ENCODE measurements at places on chromosomes 3 and 15. TPM values are rescaled to one million over a fixed set of nuclear protein-coding genes. Genes with fewer than 3 reads are reported as not detected.

The PLA2G4E gene
- not detected for total RNA-seq

The BSN gene
- under 0.01 TPM for total RNA-seq

The MEX3B gene
- total RNA-seq: 6.4 TPM

The CCPG1 gene
- 37.7 TPM for total RNA-seq

The CYP11A1 gene
- total RNA-seq: 0.64 TPM

The SNX22 gene
- 0.32 TPM for total RNA-seq

The C3orf62 gene
- total RNA-seq: 2.3 TPM

The SEMA4B gene
- total RNA-seq: 21.6 TPM

The ESYT3 gene
- under 0.01 TPM for total RNA-seq

The CLDN18 gene
- not detected for total RNA-seq

The TMC3 gene
- total RNA-seq: not detected

The ERC2 gene
- total RNA-seq: 0.43 TPM

- DNase-seq: no peak
These were observed 691.1 kb upstream of the NAALADL2 start for GRCh38 chr3:174168026-174168425.

DNA sequence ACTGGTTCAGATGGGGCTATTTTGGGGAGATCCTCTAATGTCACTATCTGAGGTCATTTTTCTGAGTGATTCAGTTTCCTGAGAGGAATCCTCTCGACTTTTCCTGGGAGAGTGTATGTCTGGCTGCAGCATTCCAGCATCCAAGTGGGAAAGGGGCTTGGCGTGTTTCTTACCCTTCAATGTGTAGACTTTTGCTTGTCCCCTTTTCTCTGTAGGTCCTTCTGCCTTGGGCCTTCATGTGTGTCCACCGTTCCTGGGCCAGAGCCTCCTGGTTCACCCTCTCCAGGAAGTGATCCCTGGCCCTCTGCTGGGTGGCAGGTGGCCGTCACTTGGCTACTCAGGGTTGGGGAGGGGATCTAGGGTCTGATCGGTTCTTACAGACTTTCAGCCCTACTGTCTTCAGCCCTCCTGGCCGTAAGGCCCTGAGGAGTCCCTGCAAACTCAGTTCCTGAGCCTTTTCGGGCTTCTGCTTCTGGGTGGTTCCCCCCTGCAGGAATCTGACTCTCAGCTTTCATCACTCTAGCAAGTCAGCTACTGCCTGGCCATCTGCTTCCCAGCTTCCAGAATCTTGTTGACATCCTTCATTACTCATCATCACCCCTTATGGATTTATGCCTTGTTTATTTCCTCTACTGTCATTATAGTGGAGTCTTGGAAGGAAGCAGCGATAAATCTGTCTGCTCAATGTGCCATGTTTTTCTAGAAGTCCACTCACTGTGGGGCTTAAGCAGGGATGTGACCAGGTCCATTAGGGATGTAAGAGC lies 36.5 kb downstream of the GOLGA6L10 start:
- peak; percentile 20 for DNase-seq

DNA sequence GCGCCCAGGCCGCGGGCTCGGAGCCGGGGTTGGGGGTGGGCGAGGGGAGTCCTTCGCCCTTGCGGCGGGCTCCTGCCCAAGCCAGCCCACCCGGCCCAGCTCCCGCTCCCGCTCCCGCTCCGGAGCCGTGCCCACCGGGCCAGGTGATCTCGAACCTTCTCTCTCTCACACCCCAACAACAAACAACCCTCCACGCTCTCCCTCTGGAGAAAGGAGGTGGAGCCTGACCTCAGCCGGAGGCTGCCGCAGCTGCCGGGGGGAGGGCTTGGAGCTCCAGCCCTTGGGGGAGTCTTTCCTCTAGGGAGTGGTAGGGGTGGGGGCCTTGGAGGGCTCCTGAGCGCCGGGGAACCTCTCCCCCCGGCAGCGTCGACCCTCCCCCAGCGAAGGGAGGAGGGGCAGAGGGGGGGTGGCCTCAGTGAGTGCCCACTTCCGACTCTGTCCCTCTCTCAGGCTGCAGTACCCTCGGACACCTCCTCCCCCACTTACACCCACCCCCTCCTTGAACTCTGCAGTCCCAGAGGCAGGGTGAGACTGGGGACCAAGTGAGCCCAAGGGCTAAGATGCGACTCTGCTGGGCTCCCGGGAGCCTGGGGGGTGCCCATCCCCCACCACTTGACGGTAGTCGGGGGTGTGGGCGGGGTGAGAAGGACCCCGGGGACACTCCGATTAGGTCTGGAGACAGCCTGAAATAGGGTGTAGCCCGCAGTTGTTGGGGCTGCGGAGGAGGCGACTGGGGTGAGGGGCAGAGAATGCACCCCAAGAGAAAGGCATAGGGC lies 4.4 kb upstream of the BAHD1 start:
- no peak for DNase-seq

- no peak for DNase-seq
These were observed 109.9 kb downstream of the SENP2 start for GRCh38 chr3:185696039-185696438.

DNA sequence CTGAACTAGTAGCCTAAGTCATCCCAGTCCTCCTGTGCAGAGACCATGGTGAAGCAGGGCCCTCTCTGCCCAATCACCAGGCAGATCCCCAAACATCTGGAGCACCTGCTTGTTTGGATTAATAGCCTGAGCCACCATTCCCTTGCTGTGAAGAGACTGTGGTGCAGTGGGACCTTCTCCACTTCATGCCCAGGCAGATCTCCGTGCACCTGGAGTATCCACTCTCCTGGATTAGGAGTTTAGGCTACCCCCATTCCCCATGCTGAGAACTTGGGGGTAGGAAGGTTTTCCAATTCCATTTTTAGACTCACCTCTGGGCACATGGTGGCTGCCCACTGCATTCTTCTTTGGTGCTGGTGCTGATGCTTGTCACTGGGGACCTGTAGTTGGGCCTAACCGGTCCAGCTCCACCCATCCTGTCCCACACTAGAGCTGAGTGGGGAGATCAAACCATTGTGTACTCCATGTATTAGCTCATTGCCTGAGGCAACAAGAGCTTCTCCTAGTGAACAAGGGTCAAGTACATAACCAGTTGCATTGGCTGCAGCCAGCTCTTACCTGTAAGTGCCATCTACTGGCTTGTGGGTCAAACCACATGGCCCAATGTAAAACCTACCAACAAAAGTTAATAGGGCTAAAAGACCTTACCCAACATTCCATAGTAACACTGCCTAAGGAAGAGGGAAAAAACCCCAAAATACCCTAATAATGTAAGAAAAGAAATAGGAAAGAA lies 382.5 kb upstream of the CBLB start:
- DNase-seq: no peak

DNA sequence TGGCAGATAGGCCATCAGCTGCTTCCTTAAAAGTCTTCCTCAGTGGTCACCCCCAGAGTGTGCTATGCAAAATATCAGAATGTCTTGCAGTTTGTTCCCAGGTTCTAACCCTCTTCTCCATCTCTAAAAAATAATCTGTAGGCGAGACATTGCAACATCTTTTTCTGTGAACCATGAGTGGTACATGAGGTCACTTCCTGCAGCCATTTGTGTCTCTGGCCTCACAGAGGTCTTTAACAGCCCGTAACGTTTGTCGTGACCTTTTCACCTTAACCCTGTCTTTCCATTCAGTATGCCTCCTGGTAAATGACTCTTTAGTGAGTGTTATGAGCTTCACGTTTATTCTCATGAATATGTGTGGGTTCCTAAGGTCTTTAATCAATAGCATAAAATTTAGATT lies 145.4 kb downstream of the KLHL25 start:
- DNase-seq: peak; percentile 92

GRCh38 chr3:197512691-197513571 lies 42.8 kb downstream of the BDH1 start:
- no peak for DNase-seq

GRCh38 chr15:65761210-65761926 lies 30.7 kb downstream of the DENND4A start:
- no peak for DNase-seq

DNA sequence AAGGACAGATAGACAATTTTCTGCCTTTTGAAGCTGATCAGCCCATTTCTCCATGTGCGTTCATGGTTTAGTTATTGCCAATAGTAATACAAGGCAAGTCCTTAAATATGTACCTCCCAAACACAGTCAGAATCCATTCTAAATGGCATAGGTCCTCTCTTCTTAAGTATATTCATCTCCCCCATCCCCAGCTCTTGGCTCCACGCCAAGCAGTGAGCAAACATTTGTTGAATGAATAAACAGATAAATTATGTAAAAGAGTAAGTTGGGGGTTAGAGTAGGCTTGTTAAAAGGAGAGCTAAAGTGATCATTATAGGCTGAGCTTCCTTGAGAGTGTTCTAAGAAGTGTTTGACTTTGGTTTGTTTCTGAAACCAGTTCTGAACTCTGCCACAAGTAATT lies 241.3 kb downstream of the ITPR1 start:
- no peak for DNase-seq

GRCh38 chr3:196135693-196136639 lies 54.1 kb upstream of the TFRC start:
- DNase-seq: peak; percentile 78

- DNase-seq: peak; percentile 20
These were observed 68.3 kb upstream of the SLC12A8 start for GRCh38 chr3:125280668-125281361.

DNA sequence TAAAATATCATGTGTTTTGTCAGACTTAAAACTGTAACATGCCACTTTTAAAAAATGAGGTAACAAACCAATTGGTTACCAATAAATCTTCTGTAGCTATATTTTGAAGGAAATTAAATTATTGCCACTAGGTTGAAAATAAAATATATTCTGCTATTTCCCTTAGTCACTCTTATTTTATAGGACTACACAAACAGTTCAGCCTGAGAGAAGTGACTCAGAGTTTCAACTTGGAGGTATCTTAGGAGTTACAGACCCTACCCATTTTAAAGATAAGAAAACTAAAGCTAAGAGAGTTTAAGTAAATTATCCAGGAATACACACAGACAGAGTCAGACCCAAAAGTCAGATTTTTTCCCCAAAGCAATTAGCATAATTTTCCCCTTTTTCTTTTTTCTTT lies 65.1 kb downstream of the PIK3CB start:
- DNase-seq: no peak

- DNase-seq: no peak
These were observed 215.9 kb upstream of the CTDSPL start for GRCh38 chr3:37645517-37646380.

DNA sequence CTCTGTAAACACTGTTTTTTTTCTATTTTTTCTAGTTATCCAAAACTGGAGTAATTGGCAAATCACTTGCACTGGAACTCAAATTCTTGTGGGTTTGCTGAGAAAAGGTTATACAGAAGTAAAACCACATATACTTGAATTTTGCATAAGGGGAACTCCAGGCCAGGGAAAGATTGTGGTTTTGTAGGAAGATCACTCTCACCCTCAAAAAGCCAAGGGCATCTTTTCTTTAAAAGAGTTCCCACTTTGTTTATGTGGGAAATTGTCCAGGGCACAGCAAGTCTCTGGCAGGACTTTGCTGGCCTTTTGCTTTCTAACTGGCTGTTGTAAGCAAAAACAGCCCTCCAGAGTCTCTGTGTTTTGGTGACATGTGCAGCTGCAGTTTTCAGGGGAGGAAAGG lies 340.3 kb upstream of the RBMS3 start:
- peak; percentile 92 for DNase-seq

- peak; percentile 94 for DNase-seq
These were observed 22.9 kb downstream of the MITF start for GRCh38 chr3:69761896-69762767.

GRCh38 chr3:111769992-111770352 lies 89.1 kb upstream of the PHLDB2 start:
- no peak for DNase-seq

- no peak for DNase-seq
These were observed 205.7 kb downstream of the XXYLT1 start for GRCh38 chr3:195065142-195065863.

DNA sequence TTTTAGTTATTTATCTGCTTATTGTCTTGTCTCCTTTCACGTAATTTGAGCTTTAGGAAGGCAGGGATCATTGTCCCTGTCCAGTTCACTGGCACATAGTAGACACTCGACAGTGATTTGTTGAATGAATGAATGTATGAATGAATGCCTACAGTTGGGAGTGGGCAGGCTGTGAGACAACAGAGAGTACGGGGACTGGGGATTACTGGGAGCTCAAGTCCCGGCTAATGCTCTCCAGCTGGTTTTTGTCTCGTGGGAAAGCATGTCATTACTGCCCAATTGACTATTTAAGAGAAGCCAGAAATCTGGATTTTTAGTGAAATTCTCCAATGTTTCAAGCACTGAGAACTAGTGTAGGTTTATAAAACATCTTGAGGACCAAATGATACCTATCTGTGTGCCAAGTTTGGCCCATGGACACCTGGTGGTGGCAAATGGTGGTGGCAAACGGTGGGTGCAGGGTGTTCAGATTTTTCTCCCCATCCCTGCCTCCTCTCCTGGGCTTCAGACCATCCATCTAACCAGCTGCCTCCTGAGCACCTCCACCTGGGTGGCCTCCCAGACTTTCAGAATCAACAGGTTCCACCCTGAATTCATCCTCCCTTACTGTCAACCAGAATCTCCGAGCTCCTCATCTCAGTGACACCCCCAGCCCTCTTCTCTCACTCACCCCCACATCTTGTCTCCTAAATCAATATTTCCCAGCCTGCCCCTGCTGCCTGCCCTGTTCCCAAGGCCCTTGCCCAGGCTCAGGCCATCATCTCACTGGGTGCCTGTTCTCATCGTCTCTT lies 36.2 kb upstream of the TRH start:
- DNase-seq: no peak

GRCh38 chr15:66757521-66757920 lies 55.5 kb downstream of the SMAD6 start:
- DNase-seq: no peak

GRCh38 chr3:62999791-63000190 lies 124.6 kb upstream of the CADPS start:
- no peak for DNase-seq

- DNase-seq: no peak
These were observed 344.2 kb upstream of the MCTP2 start for GRCh38 chr15:93887151-93887550.

DNA sequence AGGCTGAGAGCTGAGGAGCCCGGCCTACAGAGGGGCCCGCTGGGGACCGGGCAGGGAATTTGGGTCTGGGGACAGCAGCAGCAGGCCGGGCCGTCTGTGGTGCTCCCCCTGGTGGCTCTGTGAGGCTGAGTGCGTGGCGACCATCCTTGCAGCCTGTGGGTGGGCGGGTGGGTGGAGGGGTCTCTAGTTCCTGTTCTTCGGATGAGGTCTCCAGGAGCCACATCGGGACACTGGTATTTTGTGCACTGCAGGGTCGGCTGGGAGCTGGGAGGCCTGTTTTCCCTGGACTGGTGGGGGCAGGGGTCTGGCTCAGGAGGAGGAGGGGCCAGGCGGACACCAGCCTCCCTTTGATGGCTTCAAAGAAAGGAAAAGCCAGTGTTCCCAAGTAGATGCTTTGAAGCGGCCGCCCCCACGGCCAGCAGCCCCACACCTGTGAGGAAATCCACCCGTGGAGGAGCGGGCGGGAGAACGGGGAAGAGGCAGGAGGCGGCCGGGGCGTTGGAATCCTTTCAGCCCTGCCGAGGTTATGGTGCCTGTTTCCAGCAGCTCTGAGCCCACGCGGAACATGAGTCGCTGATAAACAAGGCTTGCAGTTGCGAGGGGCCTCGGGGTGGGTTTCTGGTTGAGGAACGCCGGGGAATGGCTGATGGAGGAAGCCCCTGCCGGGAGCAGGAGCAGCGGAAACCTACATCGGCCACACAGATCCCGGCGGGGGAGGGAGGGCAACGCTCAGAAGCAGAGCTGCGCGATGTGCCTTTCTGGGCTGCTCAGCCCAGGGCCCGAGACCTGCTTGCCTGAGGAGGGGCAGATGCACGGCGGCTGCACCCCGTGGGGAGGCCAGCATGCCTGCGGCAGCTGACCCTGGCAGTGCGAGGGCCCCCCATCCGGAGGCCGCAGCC lies 154.3 kb downstream of the NSMCE3 start:
- no peak for DNase-seq

- DNase-seq: no peak
These were observed 82.3 kb downstream of the ST6GAL1 start for GRCh38 chr3:187012609-187013051.

All from fibroblast of villous mesenchyme (primary cell).